ENCODE measurements at places on chromosomes 6 and 20.

- DNase-seq: no peak
These were observed 112.5 kb downstream of the EDN3 start for GRCh38 chr20:59412875-59413284.

DNA sequence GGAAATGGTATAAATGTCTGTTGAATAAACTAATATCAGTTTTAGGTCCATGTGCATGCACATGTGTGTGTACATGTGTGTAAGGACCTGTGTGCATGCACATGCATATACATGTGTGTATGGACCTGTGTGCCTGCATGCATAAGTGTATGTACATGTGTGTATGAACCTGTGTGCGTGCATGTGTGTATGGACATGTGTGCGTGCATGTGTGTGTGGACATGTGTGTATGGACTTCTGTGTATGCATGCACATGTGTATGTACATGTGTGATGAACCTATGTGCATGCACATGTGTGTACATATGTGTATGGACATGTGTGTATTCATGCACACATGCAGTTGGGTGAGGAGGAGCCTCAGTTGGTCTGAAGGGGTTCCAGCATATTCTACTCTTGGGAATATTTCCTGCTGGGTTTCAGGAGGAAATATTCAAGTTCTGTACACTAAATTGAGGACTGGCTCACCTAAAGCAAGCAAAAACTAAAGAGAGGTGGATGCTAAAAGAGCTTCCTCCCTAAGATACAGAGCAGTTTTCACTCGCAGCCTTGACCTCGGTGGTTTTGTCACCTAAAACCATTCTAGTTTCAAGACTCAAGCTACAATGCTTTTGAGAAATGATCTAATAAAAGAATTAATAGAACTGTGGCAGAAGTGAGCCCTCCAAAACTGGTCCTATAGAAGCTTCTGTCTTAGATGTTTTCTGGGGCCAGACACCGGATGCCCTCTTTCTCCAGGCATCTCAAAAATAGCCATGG, 742.8 kb downstream of the MAFB start:
- DNase-seq: no peak

GRCh38 chr6:30570740-30571074, 535 bp upstream of the ABCF1 start:
- no peak for DNase-seq

- DNase-seq: no peak
These were observed 179.1 kb upstream of the EYA4 start for GRCh38 chr6:133062077-133062476.

DNA sequence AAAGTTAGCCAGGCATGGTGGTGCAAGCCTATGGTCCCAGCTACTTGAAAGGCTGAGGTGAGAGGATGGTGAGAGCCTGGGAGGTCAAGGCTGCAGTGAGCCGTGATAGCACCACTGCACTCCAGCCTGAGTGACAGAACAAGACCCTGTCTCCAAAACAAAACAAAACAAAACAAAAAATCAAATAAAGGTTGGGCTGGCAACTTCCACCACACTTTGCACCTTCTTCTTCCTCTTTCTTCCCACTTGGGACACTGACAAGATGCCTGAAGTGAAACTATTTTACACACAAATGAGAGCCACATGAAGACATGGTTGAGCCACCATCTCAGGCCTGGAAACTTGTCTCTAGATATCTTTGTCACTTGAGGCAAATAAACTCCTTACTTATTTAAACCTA, 53.8 kb upstream of the CCDC28A start:
- DNase-seq: no peak

DNA sequence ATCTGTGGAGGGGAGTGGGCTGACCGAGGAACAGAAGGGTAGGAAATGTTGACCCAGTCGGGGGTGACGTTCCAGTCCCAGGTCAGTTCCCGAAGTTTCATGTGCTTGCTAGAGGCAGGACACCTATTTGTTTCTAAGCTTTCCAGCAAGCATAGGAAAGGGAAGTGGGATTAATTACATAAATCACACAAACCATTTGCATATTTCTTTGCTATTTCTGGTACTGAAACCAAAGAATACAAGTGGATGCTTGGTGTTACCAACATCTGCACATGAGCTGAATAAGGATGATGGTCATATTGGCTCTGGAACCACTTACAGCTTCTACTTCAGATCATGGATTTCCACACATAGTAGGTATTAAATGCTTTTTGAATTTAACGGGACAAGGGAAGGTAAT, 546.5 kb downstream of the PRKN start:
- no peak for DNase-seq

GRCh38 chr20:49285813-49286494, 8.1 kb upstream of the ZNFX1 start:
- DNase-seq: no peak

DNA sequence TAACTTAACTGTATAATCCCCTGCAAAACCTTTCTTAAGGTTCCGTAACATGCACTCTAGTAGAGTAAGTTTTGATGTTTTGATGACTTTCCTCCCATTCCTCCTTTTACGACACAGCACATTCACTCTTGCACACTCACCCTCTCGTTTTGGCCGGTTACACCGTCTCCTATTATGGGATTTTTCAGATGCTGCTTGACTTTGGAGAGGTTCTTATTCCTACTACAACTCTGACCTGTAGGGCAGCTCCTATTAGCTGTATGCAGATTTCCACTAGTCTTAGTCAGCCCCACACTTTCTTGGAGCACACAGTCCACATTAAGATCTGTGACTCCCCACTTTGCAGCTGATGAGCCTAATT, 223.7 kb upstream of the SYNCRIP start:
- DNase-seq: no peak

DNA sequence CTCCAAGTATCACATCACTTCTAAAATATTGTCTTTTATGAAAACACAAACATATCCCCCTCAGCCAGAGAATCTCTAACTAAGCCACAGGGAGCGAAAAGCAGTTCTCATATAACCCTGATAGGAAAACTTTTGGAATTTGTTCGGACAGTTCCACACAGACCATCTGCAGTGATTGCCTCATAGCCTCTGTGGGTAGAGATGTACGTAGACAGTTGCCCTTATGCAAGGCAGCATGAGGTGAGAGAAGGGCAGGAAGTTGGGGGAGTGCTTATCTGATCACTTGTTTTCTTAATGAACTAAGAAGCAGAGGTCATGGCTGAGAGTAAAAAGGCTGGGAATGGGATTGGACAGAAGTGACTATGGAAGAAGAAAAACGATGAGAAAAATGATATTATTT, 39.6 kb downstream of the SLC23A2 start:
- DNase-seq: no peak

All from hematopoietic multipotent progenitor cell treated with erythropoietin and hydrocortisone succinate and interleukin-3 and kit ligand, for 15 days (in vitro differentiated cells).